GM12891 (cell line): ENCODE measurements at places on chromosomes 6 and 20.

DNA sequence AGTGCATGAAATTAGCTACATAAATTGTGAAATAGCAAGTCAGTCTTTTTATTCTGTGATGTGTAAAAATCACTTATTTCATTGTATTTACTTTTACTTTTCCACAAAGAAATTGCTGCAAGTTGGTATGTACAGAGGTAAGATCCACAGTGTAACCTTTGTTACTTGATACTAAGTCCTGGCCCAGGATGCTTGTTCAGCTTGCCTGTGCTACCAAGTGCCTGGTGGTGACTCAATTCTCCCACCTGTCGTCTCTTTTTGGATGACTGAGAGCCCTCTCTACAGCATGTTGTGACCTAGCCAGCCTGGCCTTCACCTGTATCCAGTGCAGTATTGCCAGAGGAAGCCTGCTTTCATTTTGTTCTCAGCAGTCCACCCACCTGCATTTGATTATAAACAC, 54.9 kb downstream of the ANKRD6 start:
- DNase-seq: no peak

- no peak for DNase-seq
These were observed 627.9 kb downstream of the PRKN start for GRCh38 chr6:162099685-162100084.

GRCh38 chr6:53581856-53582255, 37.0 kb upstream of the GCLC start:
- DNase-seq: no peak

DNA sequence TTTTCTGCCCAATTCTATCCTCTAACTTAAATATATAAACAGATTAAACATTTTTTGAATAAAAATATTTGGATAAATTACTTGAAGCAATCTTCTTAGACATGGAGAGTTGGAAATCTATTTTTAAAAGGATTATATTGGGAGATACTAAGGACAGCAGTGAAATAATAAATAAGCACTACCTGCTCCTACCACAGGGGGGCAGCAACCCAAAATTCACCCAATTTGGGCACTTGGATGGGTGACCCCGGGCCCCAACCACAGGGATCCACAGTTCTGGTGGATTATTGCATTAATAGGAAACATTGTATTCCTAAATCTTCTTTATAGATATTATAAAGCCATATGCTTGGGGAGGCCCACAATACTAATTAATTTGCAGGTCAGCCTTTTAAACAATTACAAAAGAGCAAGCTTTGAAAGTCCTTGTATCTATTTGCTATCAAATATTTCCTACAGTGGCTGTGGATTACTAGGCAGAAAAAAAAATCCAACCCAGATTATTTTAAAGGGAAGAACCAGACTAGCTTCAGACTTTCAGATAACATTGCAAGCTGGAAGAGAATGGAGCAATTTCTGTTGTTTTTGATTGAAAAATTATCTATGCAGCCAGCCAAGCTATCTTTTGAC, 66.4 kb upstream of the PDE10A start:
- peak; percentile 54 for DNase-seq

DNA sequence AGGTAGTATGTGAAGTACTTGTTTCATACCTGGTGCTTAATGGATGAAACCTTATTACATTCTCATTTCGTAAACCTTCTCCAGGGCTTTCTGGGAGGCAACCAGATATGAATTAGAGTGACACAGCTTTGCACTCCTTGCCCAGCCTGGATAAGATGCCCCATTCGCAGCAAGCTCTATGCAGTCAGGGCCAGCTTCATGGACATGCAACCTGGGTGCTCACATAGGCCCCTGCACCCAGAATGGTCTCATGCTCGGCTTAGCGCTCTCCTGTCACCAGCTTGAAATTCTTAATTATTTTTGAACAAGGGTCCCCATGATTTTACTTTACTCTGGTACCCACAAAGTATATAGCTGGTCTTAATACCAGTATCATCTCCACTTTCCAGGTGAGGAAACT, 11.3 kb upstream of the PTGIS start:
- no peak for DNase-seq

GRCh38 chr6:140052736-140053729, 678.6 kb upstream of the CITED2 start:
- DNase-seq: no peak

- no peak for DNase-seq
These were observed 95.4 kb downstream of the MAP3K5 start for GRCh38 chr6:136696783-136697364.

DNA sequence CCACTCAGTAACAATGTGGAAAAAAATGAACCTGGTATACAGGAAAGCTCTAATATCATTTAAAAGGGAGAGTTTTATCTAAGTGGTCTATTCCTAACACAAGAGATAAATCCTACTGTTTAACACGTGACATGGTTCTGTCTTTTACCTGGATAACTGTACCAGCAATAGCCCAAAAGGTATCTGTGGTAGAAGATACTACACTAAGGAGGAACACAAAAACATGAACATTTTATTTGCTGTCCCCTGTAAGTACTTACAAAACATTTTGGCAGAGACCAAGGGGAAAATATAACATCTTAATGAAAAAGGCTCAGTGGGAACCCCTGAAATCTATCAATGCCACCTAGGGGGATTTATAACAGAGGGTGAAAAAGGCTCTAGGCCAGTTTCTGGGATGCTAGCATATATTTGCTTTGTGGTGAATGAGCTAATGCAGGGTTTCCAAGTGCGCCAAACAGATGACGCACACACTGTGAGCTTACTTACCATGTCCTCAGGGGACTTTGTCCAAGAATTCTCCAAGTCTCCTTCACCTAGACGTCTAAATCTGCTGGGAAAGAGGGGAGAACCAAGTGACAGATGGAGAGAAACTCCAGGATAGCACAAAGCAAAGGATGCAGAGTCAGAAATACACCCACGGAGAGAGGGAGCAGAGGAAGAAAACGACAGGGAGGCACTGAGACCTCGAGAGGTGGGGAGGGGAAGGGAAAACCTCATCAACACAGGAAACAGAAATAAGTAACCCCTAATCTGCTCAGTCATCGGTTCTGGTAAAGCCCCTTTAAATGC, 147.9 kb upstream of the PRND start:
- no peak for DNase-seq

GRCh38 chr6:41644297-41644879, 6.1 kb downstream of the MDFI start:
- no peak for DNase-seq

DNA sequence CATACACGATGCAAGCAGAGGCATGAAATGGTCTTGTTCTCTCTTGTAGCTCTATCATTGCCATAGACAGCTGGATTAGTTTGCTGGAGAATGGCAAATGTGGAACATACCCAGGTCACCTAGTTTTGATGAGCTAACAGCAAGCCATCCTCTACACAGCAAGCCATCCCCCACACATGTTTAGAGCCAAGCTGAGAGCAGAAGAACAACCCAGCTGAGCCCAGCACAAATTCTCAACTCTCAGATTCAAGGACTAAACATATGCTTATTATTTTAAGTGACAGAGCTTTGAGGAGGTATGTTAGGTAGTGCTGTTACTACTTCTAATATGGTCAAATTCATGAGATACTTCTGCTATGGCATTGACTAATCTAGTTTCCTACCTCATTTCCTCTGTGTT, 230.3 kb downstream of the OTOR start:
- no peak for DNase-seq
